ENCODE measurements at places on chromosomes 7 and 10.

DNA sequence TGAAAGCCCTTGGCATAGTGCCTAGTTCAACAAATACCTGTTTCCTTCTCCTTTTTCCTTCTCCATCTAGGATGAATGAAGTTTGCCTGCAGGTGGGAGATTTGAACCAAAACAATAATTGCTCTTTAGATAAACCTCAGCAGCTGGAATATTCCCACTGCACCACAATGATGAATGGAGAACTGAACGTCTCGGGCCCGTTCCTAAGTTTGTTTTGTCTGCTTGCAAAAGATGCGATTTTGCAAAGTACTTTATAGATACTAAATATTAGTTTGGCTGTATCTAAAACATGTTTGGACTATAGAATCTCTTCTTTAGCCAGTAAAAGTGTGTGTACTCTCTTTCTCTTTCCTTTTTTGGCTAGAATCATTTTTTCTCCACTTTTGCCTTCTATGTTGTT is 75.8 kb upstream of the BMPER start:
- DNase-seq, result no peak

DNA sequence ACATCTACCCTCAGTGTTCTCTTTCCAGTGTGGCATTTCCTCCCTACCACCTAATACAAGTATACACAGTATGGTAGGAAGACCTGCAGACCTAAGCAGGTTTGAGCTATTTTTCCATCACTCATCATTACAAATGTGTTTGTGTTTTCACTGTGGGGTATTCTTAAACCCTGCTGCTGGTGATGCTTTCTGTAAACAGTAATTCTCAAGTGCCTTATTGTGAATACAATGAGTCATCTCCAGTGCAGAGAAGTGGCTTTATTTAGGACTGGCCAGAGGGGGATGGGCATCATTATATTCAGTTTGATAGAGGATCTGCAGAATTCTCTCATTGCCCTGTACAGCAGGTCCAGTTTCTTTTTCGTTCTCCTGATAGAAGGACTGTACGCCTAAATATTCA is 63.7 kb downstream of the GRM8 start:
- DNase-seq, result no peak

DNA sequence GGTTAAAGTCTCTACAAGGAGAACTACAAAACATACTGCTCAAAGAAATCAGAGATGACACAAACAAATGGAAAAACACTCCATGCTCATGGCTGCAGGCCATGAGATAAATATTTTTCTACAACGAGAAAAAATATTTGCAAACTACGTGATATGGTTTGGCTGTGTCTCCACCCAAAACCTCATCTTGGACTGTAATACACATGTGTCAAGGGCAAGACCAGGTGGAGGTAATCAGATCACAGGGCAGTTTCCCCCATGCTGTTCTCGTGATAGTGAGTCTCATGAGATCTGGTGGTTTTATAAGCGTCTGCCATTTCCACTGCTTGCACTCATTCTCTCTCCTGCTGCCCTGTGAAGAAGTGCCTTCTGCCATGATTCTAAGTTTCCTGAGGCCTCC is 57.8 kb downstream of the COA1 start:
- DNase-seq, result no peak

- DNase-seq, result no peak
These were observed 646.7 kb downstream of the PARD3 start for GRCh38 chr10:34168439-34168838.

- no peak for DNase-seq
These were observed 8.6 kb upstream of the MYO1G start for GRCh38 chr7:44987457-44987856.

DNA sequence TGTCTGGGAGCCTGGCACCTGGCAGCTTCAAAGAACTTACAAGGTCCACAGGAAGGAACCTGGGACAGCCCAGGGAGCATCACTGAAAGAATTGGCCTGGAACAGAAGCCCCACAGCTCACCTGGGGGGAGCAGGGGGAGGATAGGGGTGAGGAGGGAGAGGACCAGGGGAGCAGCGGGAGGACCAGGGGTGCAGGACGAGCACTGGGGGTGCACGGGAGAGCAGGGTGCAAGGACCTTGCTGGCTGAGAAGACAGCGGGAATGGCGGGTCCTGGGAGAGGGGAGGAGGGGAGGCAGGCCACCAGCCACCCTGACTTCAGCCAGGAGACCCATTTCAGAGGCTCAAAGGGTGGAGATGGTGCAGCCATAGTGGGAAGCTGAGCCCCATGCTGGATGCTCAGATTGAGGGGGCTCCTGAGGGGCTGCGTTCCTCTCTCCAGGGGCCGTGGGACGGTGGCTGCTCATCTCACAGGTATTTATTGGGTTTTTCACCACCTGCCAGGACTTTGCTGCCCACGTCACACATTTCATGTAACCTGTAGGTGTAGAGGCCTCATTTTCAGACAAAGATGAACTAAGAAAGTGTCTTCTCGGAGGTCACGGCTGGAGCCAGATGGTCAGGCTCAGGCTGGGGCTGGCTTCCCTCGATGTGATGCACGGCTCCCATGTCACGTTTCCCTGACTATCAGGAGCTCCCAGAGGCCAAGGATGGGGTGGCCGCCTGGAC is 110.1 kb downstream of the WDR37 start:
- no peak for DNase-seq

- DNase-seq, result no peak
These were observed 15.1 kb downstream of the GPR146 start for GRCh38 chr7:1059200-1060091.

GRCh38 chr7:24703296-24703695 is 54.0 kb downstream of the GSDME start:
- DNase-seq, result no peak

Data from CMK (cell line).